ENCODE measurements at places on chromosomes 3 and 15. TPM values are rescaled to one million over a fixed set of nuclear protein-coding genes. Genes with fewer than 3 reads are reported as not detected.

DNA sequence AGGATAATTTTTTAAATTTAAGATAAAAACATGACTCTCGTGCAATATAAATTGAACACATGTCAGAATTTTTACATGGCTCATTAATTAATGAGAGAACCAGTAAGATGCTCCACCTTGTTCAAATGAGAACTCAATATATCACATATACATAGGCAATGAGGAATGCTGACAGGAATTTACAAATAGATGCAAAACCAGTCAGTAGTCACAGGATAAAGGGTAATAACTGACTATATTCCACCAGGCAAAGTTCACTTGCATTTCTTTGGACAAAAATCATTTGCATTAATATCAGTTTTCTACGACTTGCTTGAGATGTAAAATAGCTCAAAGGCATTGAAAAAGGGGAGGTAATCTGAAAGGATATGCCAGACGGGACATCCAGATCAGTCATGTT, 139.4 kb downstream of the STAC start:
- DNase-seq: no peak

DNA sequence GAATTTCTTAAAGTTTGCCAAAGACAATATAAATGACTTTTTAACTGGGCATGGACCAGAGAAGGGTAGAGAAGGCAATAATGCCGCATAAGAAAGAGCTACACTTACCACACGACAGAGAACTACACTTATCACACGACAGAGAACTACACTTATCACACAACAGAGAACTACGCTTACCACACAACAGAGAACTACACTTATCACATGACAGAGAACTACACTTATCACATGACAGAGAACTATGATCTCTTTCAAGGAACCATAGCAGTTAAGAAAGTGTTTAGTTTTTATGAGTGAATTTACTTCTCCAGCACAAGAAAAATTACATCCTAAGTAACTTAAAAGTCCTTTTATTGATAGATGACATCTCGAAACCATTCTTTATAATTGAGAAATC, 32.0 kb downstream of the DCUN1D1 start:
- no peak for DNase-seq

DNA sequence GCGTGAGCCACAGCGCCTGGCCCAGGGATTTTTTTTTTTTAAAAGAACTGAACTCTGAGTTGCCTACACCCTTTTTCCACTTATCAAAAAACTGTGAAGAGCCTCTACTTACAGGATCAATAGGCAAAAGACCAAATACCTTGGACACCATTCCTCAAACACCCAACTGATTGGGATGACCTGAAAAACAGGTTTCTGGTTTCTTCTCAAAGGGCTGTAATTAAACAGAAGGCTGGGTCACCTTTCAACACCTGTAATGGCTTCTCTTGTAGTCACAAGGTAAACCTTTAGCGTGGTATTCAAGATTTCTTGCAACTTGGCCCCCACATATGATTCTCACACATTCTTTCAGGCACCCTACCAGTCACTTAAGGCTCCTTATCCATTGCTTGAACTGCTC, 38.4 kb upstream of the PLXND1 start:
- DNase-seq: no peak

DNA sequence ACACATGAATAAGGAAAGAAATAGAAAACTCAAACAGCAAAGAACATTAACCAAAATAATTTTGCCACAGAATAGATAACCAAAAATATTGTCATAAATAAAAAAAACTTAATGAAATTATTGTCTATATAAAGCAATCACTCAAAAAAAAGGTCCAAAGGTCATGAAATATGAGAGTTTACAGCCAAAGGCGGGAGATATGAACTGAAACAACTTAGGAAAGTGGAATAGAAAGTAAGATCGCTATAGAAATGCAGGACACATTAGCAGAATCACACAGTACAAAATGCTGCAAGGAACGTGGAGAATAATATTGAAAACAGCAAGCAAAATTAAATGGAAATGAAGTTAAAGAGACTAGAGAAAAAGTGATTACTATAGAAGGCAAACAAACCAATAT, 375.0 kb upstream of the ARHGEF26 start:
- DNase-seq: no peak

TNIK gene
- total RNA-seq: 6.7 TPM

MINAR1 gene
- 1.3 TPM for total RNA-seq

SLC6A20 gene
- total RNA-seq: not detected

All from RPMI7951 (cell line).